ENCODE measurements at places on chromosomes 16 and 17.

DNA sequence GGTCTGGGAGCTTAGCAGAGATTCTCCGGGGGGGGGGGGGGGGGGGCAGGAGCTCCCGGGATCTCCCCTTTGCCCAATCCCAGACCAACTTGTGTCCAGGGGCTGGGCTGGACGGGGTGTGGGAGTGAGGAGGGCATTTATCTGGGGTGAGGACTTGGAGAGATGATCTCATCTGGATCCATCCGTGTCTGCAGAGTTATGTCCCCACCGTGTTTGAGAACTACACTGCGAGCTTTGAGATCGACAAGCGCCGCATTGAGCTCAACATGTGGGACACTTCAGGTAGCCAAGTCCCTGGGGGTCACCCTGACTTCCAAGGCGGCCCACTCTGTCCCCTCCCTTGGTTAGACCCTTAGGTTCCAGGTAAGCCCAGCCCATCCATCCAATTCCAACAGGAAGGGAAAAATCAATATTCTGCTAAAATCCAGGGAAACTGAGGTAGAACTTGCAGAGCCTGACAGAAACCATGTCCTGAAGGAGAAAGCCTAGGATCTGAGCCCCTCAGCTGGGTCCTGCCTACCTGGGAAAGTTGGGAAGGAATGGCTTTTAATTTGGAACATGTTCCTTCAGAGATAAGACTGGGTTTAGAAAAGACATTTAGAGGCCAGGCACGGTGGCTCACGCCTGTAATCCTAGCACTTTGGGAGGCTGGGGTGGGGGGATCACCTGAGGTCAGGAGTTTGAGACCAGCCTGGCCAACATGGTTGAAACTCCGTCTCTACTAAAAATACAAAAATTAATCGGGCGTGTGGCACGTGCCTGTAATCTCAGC is 921 bp downstream of the RND2 start:
- no peak for DNase-seq

DNA sequence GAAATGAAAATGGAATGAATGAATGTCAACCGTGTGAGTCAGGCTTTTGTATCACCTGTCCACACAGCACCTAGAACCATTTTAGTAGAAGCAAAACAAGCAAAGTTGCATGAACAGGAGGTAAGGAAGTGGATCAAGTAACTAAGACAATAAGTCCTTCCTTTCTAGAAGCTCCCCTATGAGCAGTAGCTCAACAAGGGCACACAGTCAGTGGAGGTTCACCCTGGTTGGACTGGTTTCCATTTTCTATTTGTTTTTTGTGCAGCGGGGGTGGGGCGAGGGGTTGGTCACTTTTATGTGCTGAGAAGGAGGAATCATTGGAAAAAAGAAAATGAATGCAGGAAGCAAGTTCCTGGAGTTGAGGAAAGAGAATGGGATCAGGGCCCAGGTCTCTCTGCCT is 4.0 kb upstream of the HSBP1 start:
- DNase-seq, result no peak

GRCh38 chr17:66115246-66115645 is 76.7 kb downstream of the CEP112 start:
- no peak for DNase-seq

DNA sequence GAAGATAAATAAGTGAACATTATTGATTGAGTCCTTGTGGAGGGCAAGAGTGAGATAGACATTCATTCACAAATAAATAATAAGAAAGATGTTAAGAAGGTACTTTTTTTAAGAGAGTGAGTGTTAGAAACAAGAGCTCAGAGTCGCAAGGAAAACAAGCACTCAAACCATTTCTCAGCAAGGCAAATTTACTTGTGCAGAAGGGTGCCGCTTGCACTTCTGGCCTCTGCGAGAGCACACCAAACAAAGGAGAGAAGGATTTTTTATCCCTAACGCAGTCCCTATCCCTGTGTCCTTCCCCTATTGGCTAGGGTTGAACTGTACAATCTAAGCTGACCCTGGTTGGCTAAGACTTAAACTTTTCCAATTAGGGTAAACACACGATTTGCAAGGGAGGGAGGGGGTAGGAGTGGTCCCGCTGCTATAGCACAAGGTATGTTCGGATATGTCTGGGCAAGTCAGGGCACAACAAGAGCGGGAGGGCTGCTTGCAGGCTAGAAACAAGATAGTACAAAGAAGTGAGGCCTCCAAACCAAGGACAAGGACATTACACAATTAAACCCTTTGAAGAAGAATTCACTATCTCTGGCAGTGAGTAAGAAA is 156.2 kb downstream of the PPM1E start:
- no peak for DNase-seq

All from NCI-H187 (cell line).